Panc1 (cell line): ENCODE measurements at places on chromosomes 11 and 22.

GRCh38 chr11:34791780-34792542 is 124.2 kb downstream of the APIP start:
- no peak for DNase-seq

- DNase-seq, result no peak
Observed at GRCh38 chr22:50710886-50711285, 27.1 kb upstream of the ACR start.

DNA sequence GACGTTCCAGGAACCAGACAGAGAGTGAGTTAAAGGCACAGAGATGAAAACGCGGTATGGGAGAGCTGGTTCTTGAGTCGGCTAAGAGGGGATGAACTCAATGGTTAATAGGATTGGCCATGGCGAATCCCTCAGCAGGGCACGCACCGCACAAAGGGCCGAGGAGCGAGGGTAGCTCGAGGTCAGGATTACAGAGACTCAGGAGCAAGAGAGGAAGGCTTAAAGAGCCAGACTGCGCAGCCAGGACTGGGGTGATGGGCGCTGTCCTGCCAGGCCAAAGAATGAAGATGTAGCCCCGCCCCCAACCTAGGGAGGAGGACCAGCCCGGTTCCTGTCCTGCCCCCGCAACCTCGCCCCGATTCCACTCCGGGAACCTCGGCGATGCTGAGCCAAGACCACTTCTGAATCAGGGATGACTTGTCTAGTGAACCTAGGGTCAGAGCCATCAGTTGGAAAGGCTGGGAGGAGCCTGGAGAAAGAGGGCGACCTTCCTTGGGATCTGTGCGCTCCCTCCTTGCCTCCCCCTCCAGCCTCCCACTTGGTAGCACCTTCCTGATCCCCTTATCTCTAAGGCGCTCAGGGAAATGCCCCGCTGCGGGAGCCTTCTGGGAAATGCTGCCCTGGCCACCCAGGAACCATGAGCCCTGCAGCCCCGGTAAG is at the start of gene PLEKHB1:
TSS of gene PLEKHB1 (plus strand) at position 610 of the 660 bp plus-strand sequence. CDS start at position 638, 28 bp downstream.
- DNase-seq, result no peak

DNA sequence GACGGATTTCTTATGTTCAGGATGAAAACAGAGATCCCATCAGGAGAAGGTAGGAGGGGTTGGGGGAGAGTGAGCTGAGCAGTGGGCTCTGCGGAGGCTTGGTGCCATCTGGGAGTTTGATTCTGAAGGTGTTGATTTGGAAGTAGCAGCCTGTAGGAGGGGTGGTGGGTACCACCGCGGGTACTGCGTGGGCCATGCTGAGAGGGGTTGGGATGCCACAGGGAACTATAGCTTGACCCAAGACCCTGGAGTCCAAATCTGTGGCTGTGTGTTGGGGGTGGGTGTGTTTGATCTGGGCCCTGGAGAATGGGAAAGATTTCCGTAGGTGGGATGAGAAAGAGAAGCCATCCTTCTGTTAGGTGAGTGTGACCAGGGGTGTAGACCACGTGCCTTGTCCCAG is 5.0 kb downstream of the INCENP start:
- no peak for DNase-seq

DNA sequence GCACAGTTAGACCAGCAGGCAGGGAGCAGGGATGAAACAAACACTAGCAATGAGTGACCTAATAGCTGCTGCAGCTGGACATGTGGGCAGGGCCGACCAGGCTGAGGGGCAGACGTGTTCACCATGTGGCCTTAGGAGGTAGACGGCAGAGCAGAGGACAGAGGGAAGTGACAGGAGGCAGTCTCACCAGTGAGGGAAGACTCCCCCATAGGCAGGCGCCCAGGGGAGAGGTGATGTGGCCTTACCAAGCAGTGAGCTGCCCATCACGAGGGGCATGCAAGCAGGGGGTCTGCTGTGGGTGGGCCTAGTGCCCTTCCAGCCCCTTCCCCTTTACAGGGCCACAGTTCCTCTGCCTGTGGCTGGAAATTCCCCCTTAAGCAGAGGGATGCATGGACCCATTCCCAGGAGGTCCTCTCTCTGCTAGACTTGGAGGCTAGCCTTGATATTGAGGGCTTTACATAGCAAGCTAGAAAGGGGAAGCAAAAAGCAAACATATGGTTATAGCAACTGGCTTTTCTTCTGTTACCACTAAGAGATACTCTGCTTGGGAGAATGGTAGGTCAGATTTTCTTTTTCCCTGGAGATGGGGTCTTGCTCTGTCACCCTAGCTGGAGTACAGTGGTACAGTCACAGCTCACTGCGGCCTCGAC is 67.6 kb downstream of the MPPED1 start:
- no peak for DNase-seq

- DNase-seq, result no peak
Observed at GRCh38 chr11:15699978-15700377, 585.3 kb downstream of the INSC start.

DNA sequence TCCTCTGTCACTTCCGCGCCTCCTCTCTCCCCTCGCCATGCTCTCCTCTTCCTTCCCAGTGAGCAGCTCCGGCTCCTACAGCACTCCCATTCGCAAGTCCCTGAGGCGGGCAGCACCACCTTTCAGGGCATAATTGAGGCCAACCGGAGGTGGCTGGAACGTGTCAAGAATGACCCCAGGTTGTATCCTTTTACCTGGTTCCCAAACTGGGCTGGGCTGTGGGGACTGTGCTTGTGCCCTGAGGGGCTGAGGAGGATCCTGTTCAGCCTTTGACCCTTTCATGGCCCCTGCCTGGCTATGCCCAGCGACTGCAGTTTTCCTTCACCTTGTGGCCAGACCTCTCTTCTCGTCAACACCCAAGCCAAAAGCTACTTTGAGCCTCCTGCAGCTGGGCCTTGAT is 84.1 kb downstream of the CEP164 start:
- no peak for DNase-seq

GRCh38 chr11:32113200-32113919 is 22.5 kb downstream of the RCN1 start:
- no peak for DNase-seq

DNA sequence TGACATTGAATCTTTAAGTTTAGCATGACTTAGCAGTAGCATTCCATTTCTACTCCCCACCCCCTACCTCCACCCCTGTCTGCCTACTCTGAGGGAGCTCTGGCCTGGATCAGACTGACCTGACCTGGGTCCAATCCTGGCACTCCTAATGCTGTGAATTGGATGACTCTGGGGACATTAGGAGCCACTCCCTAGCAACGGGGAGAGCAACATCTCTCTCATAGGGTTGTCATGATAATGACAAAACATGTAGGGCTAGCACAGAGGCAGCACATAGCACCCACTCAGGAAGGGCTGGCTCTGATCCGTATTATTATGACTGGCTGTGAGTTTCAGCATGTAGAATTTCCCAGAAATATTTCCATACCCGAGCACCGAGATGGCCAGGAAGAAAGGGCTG is 40.5 kb downstream of the CABIN1 start:
- no peak for DNase-seq

- DNase-seq, result no peak
Observed at GRCh38 chr22:34861787-34862186, 204.2 kb upstream of the ISX start.

DNA sequence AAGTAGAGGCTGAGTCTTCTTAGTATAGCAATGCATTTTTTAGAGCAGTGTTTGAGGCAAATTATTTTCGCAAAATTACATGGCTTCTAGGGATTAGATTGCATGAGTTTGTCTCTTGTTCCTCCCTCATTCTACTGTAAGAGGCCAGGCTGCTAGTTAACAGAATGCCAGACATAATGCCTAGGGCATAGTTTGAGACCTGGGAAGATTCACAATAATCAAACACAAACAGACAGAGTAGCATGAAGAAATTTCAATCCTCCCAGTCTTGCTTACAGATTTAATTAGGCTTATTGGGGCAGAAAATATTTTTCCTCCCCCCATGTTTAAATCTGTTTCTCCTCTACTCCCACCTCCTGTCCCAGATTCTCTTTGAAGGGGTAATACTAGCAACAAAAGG is 48.3 kb downstream of the ARHGEF12 start:
- DNase-seq, result no peak

- no peak for DNase-seq
Observed at GRCh38 chr11:119011476-119012053, 6.6 kb downstream of the RPS25 start.

- DNase-seq, result no peak
Observed at GRCh38 chr11:16605389-16605893, 133.0 kb upstream of the C11orf58 start.

GRCh38 chr22:29334696-29335344 is 19.3 kb upstream of the RASL10A start:
- no peak for DNase-seq

DNA sequence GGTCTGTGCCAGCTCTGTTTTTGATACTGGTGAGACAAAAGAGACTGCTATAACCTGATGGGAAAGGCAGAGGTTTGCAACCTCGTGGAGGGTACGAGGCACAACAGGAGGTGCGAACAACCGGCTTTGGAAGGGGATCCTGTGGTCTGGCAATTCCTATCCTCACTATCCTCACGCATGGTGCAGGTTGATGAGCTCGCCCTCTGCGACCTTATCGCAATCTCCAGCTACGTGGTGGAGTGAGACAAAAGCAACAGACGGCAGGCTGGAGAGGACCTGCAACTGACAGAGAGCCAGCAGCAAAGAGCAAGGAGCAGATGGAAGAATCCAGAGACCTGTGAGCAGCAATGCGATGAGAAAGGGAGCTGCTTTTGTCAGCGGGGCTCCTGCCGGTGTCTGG is 47.3 kb upstream of the TSKU start:
- DNase-seq, result no peak

DNA sequence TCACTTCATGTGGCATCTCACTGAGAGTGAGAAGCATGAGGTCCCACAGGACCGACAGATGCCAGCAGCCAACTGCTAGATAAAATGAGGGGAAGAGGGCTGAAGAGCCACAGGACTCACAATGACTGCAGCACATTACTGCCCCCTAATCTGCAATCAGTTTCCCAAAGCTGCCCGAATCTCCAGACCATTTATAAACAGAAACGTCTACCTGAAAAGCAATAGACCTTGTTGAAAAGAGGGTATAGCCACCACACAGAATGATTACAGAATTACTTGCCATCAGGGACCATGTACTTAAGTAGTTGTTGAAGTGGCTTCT is 12.4 kb upstream of the TEF start:
- no peak for DNase-seq

DNA sequence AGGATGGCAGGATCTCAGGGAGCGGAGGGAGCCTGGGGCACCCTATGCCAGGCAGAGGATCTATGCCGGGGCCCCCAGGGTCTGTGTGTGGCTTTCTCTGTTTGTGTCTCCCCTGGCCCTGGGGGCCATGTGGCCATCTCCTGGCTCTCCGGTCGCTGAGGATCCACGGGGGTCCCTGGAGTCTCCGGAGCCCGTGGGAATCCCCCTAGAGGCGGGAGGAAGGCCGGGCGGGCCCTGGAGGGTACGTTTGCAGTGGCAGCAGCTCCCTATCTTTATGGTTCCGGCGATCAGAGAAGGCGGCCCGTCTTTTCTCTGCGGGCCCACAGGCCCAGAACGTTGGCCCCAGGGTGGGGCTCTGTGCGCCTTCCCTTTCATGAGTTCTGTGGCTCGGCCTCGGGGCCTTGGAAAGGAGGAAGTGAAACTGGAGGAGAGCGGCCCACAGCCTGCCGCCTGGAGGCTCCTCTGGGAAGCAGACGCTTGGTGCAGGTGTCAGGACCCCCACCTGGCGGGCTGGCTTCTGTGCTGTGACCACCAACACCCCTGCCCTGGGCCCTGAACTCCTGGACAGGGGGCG is 82.1 kb downstream of the KCNQ1 start:
- DNase-seq, result no peak

- no peak for DNase-seq
Observed at GRCh38 chr11:61526956-61527731, 18.6 kb downstream of the LRRC10B start.

GRCh38 chr22:30826670-30827355 is 132.1 kb downstream of the OSBP2 start:
- DNase-seq, result no peak

DNA sequence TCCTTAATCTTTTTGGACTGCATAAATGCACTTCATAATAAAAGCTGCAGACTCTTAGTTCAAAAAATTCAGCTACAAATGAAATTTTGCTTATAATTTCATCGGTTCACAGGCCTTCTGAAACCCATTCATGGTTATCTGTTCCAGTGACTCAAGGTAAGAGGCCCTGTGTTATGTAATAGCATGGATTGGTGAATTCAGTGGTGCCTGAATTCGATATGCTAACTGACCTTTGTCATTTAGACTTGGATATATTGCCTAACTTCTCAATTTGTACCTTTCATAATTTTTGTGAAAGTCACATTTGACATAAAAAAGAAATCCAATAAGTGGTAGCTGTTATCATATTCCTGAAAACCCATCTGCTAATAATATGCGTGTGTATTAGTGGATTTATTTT is 349.9 kb upstream of the KIRREL3 start:
- no peak for DNase-seq

- DNase-seq, result no peak
Observed at GRCh38 chr22:48588878-48589450, 1238.7 kb downstream of the BRD1 start.

GRCh38 chr22:40595497-40596234 is 40.9 kb downstream of the MRTFA start:
- no peak for DNase-seq

DNA sequence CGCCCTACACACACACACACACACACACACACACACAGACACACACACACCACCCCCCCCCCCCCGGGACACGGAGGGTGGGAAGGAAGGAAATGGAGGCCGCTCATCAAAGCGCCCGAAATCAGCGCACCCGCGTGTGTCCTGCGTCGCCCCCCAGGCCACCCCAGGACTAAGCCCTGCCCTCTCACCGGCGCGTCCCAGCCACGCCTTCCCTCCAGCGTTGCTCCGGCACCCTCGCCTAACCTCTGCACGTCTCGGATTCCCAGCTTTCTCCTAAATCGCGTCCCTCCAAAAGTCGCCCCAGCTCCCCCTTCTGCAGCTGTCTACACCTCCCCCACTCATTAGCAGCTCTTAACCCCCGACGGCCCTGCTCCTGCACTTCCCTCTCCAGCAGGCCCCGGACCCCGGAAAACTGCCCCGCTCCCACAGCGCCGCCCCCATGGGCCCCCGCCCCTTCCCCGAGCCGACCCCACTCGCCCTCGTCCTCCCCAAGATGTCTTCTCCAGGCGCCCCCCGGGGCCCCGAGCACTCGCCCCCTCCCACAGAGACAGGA is 557 bp downstream of the PACSIN2 start:
- no peak for DNase-seq

- DNase-seq, result no peak
Observed at GRCh38 chr22:32541481-32541880, 66.9 kb downstream of the FBXO7 start.

- no peak for DNase-seq
Observed at GRCh38 chr11:116913000-116913399, 75.6 kb upstream of the APOA1 start.

- no peak for DNase-seq
Observed at GRCh38 chr22:46935506-46936377, 173.3 kb downstream of the TBC1D22A start.

- no peak for DNase-seq
Observed at GRCh38 chr11:62008193-62008592, 40.8 kb upstream of the FTH1 start.

GRCh38 chr11:75872887-75873416 is 57.9 kb downstream of the UVRAG start:
- DNase-seq, result no peak

- DNase-seq, result no peak
Observed at GRCh38 chr22:34866081-34866480, 199.9 kb upstream of the ISX start.
